Stimulated activated memory B cell treated with anti-CD40 and anti-IgM and Interleukin-4, amounts not matched to agents 10 μg/mL and 1 μg/mL and 100 μg/mL, for 72 hours (primary cell): ENCODE measurements at places on chromosomes 6 and 20.

DNA sequence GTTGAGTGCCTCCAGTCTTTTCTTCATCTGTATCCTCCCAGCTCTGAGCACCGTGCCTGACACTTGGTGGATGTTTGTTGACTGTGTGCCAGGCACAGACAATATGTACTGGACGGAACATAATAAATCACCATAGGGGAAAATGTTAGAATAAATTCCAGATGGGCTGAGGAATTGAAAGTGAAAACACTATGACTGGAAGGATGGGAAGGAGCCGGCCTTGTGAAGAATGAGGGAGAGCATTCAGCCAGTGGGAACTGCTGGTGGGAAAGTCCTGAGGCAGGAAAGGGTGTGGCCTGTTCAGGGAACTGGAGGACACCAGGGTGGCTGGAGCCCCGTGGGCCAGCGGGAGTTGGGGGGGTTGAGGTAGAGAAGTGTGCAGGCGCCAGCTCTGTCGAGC, 75.4 kb downstream of the MTHFD1L start:
- ATAC-seq, result no peak

- no peak for ATAC-seq
Measured at GRCh38 chr6:43990627-43991619, 136.3 kb downstream of the MRPL14 start.

DNA sequence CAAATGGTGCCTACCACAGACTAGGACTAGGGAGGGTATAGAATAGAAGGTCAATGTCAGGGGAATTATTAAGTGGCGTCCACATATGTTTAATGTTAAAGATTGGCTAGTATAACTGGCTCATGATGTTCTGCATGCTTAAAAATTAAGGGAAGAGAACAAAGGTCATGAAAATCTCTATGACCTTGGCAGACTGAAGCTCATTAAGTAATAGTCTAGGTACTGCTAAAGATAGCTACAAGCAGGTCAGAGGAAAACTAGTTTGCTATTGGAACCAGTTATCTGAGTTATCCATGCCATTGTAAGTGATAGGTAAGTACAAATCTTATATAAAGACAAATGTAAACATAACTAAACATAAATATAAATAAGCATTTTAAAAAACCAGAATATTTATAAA, 32.9 kb upstream of the PRSS35 start:
- no peak for ATAC-seq

DNA sequence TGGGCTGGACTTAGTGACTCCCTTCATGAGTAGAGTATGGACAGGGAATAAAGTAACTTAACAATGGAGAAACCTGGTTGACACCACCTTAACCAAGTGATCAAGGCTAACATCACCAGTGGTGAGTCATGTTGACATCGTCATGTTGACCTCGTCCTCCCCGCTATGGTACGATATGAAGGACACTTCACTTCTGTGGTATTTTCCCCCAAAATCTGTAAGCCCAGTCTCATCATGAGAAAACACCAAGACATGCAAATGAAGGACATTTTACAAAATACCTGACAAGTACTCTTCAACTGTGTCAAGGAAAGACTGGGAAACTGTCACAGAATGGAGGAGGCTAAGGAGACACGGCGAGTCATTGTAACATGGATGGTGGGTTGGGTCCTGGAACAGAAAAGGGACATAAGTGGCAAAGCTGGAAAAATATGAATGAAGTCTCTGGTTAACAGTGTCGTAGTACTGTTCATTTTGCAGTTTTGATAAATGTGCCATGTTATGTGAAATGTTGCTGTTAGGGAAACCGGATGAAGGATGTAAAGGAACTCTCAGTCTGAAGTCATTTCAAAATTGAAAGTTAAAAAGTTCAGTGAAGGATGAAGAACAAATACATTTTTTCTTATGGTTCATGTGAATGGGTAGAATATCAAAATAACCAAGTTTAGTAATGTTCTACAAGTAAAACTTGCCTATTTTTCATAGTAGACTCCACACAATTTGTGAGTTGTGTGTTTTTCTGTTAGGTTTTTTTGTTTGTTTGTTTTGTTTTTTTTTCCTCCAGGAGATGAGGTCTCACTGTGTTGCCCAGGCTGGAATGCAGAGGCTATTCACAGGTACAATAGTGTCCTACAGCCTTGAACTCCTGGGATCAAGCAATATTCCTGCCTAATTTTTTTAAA, 247.5 kb downstream of the TMEM242 start:
- ATAC-seq, result peak; percentile 74

- ATAC-seq, result no peak
Measured at GRCh38 chr20:58149437-58150091, 78.9 kb downstream of the ANKRD60 start.

DNA sequence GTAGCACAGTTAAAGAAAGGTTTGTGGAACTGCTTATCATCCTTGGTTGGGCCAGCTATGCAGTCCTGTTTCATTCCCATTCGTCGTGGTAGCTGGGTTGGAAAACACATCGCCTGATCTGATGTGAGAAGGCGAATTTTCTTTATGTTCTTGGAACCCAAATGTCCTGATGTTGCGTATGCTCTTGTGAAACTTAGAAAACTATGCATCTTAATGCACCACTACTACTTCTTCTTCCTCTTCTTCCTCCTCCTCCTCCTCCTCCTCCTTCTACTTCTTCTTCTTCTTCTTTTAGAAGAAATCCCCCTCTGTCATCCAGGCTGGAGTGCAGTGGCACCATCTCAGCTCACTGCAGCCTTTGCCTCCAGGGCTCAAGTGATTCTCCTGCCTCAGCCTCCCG, 381.6 kb downstream of the UTRN start:
- no peak for ATAC-seq

GRCh38 chr6:167755461-167755860, 71.2 kb upstream of the AFDN start:
- ATAC-seq, result no peak

DNA sequence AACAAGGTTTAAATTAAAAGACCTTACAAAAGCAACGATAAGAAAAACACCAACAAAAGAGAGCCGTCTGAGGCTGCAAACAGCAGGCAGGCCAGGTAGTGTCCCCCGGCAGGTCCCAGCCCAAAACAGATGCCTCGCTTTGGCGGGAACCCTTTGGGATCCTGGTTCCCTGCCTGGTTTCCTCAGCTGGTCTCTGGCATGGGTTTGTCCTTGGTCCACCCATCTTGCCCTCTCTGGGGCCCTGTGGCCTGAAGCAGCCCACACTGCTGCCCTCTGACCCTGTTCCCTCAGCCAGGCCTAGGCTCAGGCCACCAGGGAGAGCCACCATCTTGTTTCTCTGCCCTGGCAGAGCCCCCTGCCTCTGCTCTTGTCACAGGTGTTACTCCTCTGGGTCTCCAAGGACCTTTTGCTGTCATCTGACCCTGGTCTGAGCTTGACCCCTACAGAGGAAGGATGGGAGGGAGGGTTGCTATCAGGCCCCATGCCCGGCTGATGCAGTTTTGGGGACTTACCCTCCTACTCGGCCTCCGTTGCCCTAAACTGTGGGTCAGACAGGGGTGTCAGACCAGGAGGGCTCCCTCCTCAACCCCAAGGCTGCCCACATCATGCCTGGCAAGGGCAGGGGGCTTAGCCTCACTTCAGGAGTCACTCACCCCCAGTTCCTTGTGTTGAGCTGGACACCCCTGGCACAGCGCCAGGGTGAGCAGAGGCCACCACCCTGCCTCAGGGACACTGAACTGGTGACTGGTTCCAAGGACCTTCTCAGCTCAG, 30.6 kb upstream of the GRM4 start:
- peak; percentile 31 for ATAC-seq

DNA sequence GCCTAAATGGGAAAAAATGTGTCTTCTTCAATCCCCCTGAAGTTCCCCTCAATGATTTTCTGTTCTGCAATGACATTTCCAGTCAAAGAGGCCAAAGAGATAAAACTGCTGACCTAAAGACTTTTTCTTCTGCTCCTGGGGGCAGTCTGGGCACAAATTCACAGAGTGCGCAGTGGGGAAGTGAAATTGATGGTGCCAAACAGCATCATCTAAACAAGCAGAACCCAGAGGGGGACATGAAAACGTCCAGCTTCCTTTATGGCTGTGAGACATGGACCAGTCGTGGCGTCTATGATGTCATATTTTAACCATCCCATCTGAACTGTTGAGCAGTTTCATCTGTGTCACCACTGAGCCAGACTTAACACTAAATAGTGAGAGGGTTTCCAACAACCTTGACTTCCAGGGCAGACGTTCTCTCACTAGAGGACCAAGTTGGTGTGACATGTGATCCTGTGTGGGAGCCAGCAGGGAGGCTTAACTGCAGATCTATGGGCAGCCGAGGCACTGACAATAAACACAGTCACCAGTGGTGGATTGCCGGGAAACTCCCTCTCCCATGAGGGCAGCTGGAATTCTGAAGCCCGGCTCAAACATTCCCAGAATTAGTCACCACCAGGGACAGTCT, 12.4 kb downstream of the SCML4 start:
- ATAC-seq, result peak; percentile 81

DNA sequence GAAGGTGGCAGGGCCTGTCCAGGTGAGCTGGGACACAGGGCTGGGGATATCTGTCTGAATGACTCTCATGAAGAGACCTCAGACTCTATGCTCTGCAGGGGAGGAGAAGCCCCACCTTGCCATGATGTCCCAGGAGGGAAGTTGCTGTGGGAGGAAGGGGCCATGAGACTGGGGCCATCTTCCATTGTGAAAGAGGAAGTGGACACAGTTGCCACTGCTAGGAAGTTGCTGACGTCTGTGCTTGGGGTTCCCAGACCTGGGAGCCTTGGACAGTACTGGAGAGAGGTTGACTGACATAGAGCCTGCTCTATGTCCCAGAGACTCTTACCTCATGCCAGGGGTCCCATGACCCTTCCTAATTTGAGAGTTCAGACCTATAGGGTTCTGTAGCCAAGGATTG, 24.5 kb downstream of the SIRPB1 start:
- ATAC-seq, result no peak

- no peak for ATAC-seq
Measured at GRCh38 chr6:42454428-42454791, 2.7 kb upstream of the TRERF1 start.

DNA sequence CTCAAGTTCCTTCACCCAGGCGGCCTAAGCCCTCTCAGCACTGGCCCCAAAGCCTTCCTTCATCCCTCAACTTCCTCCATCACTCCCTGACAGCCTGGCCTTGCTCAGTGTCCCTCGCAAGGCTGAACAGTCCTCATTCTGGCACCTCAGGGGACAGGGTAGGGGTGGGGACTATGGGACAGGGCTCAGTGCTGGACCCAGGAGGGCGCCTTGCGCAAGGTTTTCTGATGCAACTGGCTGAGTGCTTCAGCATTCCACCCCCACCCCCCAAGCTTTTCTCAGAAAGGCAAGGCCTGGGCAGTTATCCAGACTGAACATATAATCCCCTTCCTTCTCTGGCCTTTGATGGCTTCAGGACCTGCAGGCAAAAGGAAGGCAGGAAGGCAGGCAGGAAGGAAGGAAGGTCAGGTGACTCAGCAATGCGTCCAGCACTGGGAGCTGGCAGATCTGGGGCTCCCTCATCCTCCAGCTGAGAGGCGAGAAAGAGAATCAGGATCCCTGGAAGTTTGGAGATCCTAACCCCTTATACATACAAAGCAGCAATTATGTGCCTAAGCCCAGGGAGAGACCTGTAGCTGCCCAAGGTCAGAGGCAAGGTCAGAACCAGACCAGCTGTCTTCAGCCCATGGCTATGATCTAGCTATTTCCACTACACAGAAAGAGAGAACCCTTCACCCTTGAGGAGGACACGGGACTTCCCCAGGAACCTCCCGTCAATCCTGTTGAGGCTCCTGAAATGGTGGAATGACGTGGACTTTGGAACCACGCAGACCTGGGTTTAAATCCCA, 8.6 kb upstream of the TRIB3 start:
- ATAC-seq, result no peak

GRCh38 chr6:157121897-157122296, 201.4 kb downstream of the TMEM242 start:
- ATAC-seq, result no peak

GRCh38 chr6:5053864-5054244, 31.3 kb upstream of the PPP1R3G start:
- ATAC-seq, result no peak

DNA sequence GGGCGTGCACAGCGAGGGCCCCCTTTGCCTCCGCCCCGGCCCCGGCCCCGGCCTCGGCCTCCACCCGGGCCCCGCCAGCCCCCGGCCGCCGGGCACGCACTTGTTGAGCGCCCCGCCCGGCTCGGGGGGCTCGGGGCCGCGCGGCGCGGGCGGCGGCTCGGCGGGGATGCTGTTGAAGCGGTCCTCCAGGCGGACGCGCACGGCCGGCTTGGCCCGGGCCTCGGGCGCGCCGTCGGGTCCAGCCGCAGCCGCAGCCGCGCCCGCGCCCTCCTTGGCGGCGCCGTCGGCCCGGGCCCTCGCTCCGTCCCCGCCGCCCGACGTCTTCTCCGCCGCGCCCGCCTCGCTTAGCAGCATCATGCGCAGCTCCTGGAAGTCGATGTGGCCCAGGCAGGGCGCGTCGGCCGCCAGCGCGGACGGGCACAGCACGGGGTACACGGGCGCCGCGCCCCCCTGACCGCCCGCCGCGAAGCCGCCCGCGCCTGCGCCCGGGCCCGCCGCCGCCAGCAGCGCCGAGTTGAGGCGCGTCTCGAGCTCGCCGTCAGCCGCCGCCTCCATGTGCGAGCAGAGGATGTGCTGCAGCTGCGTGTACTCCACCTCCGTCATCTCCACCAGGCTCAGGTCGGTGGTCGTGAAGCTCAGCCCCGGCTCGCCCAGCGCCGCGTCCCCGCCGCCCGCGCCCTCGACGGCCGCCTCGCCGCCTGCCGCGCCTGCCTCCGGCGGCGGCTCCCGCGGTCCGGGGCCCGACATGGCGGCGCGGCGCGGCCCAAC, 514 bp downstream of the TCFL5 start:
- ATAC-seq, result peak; percentile 44

DNA sequence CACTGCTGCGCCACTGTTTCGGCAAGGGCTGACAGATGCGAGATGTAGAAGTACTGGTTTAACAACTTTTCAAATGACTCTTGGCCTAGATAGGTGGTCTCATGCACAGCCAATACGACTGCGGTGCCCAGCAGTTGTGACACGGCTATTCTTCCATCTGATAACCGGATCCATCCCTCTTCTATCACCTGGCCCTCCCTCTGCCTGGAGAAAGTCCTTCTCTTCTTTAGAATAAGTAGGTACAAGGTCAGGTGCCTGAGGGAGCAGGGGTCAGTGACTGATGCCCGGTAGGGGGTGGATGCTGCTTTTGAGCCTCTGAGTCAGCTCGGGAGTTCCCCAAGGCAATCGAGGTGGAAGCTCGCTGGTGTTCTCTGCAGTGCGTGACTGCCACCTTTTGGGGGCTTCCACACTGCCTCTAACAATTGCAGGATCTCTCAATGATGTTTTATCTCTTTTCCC, 166.8 kb upstream of the GRIK2 start:
- ATAC-seq, result no peak

- no peak for ATAC-seq
Measured at GRCh38 chr20:20585146-20585545, 127.3 kb downstream of the RALGAPA2 start.

DNA sequence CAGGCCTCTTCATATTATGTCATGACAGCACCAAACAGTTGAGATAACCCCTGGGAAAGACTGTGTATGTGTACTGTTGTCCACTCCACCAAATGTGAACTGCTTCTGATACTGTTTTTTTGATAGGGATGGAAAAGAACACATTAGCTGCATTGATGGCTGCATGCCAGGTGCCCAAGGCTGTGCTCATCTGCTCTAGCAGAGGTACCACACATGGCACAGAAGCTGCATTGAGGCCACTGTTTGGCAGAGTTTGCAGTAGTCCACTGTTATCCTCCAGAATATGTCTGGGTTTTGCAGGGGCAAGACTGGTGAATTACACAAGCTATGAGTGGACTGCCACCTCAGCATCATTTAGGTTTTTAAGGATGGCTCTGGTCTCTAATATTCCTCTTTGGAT, 28.2 kb upstream of the ELMO2 start:
- ATAC-seq, result no peak

GRCh38 chr20:9214685-9215084, 145.8 kb downstream of the PLCB4 start:
- ATAC-seq, result no peak

- ATAC-seq, result no peak
Measured at GRCh38 chr20:50654904-50655303, 36.4 kb downstream of the RIPOR3 start.
